ENCODE measurements at places on chromosomes 2 and 18.

DNA sequence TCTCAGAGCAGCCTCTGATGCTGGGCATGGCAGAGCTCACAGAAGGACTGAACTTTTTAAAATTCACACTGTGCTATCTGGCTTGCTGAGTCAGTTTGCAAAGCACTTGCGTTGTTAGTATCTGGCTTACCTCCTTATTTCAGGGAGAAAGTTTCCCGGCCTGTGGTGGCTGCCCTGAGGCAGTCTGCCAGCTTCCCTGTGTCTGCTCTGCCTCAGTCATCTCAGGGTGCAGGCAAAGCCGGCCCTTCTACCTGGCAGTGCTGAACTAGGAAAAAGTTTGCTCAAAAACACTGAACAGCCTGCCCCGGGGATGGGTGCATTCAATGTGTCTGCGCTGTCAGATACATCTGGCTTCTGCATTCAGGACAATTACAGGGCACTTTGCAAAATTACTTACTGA, 90.2 kb upstream of the UXS1 start:
- no peak for DNase-seq

DNA sequence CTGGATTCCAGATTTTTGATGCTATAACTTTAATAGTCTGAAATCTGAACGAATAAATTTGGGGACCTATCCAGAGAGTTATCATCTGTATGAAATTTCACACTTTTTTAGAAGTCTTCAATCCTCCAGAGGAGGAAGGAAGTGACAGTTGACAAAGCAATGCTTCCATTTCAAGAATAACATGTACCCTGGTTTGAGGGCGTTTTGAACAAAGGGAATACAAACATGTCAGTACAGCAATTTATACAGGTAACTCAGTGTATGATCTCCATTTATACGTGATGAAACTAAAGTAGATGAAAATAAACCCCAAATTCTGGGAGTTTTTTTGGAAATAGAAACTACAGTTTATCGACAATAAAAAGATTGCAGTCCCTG, 42.2 kb downstream of the CIB4 start:
- DNase-seq = no peak

DNA sequence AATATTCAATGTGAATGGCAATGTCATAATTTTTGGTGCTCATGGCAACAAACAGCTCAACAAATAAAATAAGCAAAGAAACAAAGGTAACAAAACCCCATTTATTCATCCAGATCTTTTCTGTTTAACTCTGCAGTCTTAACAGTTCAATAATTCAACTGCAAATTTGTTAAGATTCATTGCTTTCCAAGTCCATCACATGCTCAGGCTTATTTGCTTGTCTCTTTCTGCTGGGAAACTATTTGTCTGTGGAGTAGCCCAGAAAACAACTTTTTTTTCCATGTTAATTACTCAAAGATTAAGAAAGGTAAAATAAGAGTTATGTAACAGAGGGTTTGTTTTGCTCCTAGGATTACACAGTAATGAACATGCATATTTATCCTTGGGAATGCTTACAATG, 92.6 kb upstream of the PNPT1 start:
- DNase-seq = no peak

- no peak for DNase-seq
Measured at GRCh38 chr18:50720325-50720674, 99.5 kb downstream of the MRO start.

GRCh38 chr2:128403814-128404708, 85.4 kb upstream of the HS6ST1 start:
- DNase-seq = no peak

DNA sequence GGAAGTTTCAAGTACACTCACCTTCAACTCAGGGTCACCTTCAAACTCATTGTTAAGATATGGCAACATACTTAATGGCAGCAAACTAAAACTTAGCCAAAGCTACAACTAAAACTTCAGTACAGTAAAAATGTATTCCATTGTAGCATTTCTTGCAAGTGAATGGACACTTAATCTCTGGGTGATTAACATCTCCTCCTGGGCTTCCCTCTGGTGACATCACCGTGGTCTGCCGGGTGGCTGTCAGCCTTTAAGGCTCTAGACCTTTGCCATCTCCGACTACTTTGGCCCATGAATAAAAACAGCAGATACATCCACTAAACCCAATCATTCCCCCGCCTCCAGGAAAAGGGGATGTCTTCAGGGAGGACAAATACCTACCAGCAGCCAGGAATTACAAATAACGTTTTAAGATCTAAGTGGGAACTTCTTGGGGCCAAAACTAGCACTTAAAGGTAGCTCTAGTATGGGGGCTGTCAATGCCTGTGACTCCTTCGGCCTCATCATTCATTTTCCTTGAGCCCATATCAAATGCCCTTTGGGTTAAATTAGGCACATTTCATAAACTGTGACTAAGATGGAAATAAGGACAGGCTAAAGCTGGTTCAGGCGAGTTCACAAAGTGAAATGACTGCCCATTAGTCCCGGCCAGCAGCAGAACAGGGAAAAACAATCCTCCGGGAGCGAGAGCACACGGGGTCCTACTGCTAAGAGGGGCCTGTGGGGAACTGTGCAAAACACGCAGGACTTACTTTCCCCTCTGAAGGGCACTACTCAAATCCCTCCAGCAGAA, 1.1 kb downstream of the TFCP2L1 start:
- no peak for DNase-seq

- DNase-seq = no peak
Measured at GRCh38 chr2:166892397-166892796, 4.1 kb downstream of the XIRP2 start.

GRCh38 chr18:32346671-32347070, 124.0 kb downstream of the GAREM1 start:
- DNase-seq = no peak

DNA sequence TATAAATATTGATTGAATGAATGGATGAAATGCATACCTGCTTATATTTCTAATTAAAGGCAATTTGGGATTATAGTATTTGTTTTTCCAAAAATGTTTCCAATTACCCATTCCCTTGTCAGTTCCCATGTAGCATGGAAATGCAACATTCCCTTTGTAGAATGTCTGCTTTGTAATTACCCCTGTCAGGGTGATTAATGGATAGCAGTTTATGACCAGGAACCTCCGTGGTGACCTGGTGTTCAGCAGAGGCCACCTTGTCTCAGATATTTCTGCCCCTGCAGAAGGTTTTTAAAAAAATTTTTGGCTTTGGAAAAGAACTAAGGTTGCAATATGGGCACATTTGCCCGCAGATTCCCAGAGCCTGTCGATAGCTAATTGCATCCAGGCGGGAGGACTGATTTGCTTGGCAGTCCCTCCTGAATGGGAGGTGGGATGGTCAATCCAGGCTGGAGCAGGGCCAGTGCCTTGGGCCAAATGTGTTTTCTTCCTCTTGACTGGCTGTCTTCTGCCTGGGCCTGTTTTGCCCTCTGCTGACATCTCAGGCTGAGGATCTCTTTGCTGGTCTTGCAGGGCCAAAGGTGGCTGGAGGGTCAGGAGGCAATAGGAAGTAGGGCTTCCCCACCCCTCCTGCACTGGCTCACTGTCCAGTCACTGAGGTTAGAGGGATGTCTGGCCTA, 82.1 kb downstream of the TMEM182 start:
- DNase-seq = no peak

DNA sequence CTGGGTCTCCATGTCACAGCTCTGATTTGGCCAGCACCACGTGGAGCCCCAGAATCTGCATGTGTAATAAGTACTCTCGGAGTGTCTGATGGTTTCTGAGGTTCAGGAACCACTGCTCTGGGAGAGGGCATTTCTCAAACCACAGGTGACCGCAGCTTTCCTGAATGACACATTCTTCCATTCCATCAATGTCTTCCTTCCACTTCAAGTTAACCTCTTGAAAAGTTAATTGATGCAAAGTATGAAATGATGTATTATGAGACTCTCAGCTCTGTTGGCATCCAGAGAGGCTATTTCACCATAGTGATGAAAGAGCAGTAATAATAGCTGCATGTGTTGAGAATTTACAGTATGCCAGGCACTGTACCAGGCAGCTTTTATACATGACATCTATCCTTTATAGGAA, 61.3 kb upstream of the CRIM1 start:
- no peak for DNase-seq

DNA sequence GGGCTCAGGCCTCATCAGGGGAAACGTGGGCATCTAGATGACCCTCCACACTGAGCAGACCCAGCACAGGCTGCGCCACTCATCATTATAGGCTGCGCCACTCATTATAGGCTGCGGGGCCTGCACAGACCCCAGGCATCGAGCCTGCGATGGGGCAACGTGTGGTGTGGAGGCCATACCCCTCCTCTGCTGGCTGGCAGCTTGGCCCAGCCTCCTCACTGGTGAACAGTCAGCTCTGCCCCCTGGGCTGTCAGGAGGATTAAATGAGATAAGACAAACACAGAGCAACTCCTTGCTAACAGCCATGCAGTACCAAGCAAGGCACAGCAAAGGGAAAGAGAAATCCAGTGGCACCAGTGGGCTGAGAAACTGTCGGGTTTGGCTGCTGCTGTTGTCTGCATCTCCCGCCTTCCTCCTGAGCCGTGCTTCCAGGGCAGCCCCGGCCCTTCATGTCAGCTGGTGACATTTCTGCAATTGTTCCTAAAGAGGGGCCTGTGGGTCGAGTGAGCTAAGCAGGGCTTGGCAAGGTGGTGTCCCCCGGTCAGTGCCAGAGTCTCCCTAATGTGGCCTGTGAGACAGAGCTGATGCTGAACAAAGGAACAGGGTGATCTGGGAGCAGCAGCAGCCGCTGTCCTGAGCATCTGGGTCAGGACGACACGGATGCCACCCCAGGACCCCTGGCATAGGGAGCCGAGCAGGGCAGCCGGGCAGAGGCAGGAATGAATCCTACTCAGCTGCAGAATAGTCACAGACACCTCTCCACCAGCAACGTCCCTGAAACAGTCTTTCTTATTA, 48.7 kb downstream of the RRM2 start:
- no peak for DNase-seq

- DNase-seq = no peak
Measured at GRCh38 chr2:176156807-176157498, at the start of gene HOXD3. HOXD3 (plus strand) TSS chr2:176157307; CDS start chr2:176169115, 11,808 bp downstream.

DNA sequence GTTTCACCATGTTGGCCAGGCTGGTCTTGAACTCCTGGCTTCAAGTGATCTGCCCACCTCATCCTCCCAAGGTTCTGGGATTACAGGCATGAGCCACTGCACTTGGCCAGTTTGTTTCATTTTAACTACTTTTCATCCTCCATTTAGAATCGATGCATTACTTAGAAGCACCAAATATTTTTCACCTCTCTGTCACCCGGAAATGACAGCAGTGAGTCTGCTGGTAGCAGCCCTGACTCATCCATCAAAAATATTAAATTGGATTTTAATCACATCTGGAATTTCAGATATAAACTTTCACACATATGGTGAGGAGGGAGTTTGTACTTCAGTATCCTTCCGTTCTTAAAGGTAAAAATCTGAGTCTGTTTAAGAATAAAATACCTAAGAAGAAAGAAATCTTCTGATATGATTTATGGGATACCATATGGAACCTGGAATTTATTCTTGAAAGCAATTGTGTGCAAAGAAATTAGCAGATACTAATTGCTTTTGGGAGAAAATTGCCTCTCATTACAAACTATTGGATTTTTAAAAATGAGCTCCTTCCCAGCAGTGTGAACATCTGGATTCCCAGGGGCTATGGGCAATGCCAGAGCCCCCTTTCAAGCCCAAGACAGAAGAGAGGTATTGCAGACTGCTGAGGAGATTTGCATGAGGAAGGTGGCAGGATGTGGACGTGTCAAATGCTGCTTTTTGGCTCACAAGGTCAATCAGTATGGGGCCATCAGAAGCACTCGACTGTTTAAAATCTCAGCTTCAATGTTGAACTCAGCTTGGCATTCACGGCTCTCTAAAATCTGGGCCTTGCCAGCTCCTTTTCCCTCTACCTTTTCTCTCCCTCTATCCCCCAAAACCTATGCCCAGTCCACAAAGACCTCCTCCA, 279.5 kb upstream of the SIX2 start:
- no peak for DNase-seq

DNA sequence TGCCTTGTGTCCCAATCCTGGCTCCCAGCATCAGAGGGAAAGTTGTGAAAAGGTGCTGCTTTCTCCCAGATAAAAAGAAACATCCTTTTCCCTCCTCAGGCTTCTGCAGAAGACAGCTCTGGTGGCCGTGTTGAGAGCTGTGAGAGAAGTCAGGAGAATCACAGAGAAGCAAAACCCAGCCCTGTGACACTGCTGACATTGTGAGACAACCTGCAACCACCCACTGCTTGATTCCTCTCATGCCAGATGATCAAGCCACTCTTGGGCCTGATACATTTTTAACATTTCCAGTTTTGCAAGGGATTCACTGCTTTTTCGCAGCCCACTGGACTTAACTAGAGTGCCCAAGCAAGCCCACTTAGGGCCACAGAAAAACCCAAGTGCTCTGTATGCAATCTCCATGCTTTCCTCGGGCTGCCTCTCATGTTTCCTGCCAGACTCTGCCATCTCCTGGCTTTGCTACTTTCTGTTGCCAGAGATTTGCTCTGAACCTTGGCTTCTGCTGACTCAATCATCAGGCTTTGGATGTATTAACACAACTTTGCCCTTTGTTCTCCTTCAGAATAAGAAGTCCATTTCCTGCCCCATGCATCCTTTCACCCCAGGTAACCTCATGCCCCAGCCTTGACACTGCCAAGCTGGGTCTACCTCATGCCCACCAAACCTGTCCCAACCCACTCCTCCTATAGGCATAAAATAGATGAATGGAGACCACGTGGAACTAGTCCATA, 24.9 kb upstream of the TTR start:
- no peak for DNase-seq

DNA sequence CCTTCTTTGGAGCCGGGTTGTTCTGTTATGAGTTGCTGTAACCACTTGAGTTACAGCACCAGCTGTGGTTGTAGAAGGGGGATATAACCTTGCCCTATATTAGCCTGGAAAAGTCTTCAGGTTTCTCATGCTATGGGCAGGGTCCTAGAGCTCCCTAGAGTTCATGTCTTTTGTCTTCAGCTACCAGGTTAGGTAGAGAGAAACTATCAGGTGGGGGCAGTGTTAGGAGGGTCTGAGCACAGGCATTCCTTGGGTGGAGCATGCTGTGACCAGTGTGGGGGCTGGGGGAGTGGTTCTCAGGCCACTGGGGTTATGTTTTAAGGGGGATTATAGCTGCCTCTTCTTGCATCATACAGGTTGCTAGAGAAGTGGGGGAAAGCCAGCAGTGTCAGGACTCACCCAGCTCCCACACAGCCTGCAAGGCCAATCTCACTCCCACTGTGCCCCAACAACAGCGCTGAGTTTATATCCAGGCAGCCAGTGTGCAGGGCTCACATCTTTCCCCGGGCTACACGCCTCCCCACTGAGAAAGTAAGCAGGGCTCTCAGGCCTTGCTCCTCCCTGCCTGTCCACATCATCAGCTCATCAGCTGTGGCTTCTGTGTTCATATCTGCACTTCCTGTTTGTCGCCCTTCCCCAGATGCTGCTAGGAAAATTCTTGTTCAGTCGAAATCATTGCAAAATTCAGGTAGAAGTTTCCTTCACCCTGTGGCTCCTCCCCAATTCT, 133.8 kb upstream of the NRXN1 start:
- DNase-seq = no peak

DNA sequence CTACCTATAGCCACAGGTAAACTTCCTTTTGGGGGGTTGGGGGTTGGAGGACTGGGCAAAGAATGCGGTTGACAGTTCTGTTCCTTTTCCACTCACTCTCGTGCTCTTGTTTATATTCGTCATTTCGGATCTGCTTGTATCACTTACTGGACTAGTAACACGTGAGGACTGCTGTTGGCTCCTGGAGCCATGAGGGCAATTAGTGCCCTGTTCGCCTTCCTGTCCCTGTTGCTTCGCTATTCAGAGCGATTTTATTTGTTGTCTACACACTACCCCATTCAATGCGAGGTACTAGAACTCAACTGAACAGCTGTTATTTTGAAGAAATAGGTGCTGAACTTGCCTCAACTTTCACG, 1.1 kb downstream of the KCNJ3 start:
- DNase-seq = no peak

GRCh38 chr2:184555352-184555751, 43.0 kb upstream of the ZNF804A start:
- no peak for DNase-seq
